ENCODE measurements at places on chromosomes 7 and 10.

DNA sequence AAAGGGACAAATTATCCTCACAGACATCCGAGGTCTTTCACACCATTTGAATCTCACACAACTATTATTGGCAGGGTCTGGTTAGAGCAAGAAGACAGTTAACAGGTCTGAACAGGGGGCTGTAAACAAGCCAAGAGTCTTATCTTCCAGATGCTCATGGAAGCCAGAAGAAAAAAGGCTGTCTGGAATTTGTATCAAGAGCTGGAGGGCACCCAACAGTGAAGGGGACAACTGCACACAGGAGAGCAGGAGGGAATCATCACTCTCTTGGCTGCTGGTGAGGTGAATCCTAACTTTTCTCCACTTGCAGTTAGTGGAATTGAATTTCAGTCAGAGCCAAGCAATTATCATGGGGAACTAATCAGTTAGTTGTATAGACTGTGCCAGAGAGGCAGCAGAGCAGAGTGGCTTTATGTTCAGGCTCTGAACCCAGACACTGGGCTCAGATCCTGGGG, 880.2 kb upstream of the AUTS2 start:
- DNase-seq, result no peak

GRCh38 chr7:36972140-36972518, 247.8 kb upstream of the AOAH start:
- DNase-seq, result no peak

- DNase-seq, result no peak
Observed at GRCh38 chr7:138690495-138690894, 10.7 kb downstream of the SVOPL start.

DNA sequence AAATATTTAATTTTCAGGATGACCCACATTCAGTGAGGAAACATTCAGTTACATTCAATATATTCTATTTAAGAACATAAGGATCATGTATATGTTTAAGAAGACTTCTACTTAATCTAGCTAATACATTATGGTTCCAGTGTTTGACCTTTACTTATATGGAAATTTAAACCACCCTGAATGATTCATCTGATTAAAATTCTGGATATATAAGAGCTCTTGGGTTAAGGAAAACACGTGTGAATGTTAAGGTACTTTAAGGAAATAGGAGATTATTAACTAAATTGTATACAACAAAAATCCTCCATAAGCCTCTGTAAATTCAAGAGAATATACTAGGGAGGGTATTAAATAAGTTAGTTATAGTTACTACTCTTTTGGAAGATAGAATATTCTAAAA, 40.9 kb downstream of the HDAC9 start:
- no peak for DNase-seq

GRCh38 chr7:149353739-149354504, 91.9 kb downstream of the ZNF783 start:
- no peak for DNase-seq

DNA sequence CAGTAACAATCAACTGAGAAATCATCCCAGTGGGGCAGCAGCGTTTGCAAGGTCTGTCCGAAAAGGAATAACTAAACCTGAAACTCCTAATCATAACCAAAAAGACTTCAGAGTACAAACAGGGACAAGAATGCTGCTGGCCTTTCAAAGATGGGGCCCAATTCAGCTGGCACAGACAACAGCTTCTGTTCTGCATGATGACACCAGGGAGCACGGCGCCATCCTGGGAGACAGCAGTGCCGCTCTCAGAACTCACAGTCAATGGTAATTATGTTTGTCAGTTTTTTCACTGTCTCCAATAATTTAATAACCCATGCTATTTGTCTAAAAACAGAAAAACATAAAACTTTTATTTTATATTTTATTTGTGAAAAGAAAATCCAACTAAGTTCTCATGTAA, 90.0 kb downstream of the LARP4B start:
- no peak for DNase-seq

- no peak for DNase-seq
Observed at GRCh38 chr10:72851509-72851908, 42.0 kb upstream of the OIT3 start.

- no peak for DNase-seq
Observed at GRCh38 chr7:119944601-119944972, 328.4 kb upstream of the KCND2 start.

- DNase-seq, result no peak
Observed at GRCh38 chr10:102485093-102485784, 17.3 kb downstream of the ACTR1A start.

DNA sequence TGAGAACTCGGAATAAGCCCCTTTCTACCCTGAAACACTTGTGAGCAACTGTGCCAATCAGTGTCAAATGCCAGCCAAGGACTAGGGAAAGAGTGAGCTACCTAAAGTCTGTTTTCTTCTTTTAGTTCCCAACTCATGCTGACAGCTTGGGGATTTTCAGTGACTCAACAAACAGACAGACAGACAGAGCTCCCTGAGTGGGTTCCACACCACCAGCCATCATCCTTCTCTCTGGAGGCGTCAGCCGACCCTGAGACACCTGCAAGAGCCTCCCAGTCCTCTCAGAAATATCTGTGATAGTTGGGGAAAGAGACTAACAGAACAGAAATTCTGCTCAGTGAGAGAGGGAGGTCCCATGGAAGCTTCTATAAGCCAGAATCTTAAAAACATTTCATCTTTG, 49.5 kb downstream of the GATA3 start:
- no peak for DNase-seq

DNA sequence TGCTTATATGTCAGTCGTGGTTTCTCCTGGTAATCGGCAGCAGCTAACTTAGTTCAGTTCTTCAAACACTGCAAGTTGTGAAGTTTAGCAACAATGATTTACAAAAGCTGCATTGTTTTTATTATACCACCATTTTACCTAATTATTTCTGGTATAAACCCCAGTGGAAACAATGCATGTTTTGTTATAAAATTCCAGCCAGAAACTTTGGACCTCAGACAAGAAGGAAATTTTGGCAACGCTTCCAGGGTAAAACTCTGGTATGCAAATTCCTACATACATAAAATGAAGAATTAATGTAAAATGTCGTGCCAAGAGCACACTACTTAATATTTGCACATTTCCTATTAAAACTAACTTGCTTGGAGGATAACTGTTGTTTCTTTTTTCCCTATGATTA, 277.4 kb upstream of the LYZL1 start:
- no peak for DNase-seq

DNA sequence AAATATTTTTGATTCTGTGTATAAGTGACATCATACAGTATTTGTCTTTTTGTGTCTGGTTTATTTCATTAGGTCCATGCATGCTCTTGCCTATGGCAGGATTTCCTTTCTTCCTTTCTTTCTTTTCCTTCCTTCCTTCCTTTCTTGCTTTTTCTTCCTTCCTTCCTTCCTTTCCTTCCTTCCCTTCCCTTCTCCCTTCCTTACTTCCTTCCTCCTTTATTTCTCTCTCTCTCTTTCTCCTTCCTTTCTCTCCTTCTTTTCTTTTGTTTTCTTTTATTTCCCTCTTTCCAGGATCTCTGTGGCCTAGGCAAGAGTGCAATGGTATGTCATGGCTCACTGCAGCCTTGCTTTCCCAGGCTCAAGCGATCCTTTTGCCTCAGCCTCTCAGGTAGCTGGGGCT, 31.4 kb upstream of the CALU start:
- no peak for DNase-seq

DNA sequence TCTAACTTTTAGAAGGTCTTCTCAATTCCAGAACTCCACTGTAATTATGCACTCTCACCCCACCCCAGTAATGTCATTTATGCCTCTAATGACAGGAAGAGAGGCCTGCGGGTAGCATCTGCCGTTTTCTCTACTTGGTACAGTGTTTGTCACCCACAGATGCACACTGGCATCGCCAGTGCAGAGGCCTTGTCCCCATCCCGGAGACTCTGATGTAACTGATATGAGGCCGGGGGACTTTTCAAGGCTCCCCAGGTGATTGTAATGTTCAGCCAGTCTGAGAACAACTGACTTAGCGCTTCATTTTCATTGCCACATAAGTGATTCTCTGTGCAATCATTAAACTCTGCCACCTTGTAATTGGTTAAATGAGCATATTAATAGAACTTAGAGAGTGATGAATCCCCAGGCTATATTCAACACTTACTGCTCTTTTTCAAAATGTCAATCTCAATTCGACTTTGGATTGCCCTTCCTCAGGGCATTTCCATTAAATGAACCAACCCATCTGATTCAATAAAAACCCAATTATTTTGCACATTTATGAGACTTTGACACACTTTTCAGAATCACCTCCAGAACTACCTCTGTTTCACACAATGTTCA, 113.2 kb downstream of the HERPUD2 start:
- DNase-seq, result no peak

GRCh38 chr10:91582153-91582554, 50.7 kb downstream of the PPP1R3C start:
- DNase-seq, result no peak

DNA sequence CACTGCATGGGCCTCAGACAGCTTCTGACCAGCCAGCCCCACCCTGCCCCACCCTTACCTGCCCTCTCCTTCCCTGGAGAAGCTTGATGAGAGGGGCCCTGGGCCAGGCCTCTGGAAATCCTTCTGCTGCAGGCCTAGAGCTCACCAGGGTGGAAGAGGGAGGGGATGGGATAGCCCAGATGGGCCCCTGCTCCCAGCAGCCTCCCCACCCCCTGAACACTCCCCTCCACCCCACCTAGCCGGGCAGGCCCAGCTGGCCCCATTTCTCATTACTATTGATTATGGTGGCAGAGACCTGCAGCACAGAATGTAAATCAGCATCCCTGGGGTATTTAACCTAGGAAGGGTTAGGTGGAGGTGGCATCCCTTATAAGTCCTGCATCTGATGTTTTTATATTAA, 11.6 kb upstream of the RET start:
- DNase-seq, result no peak

- no peak for DNase-seq
Observed at GRCh38 chr7:130794619-130794922, 60.6 kb upstream of the KLF14 start.

DNA sequence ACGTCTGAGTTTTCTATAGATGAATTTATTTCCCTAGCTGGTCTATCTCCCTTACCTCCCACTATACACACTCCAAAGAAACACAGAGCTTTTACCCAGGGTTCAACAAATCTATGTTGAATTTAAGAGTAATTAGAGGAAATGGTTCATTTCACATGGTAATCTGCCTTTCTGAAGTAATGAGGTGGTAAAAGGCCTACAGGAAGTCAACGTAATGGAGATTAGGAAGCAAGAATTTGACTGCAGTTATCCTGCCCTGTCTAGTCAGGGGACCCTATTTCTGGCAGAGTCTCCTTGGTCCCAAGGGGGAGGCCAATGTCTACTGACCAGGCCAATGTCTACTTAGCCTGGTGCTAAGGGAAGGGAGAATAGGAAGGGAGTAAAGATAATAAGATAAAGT, 21.4 kb upstream of the SIRT1 start:
- no peak for DNase-seq

DNA sequence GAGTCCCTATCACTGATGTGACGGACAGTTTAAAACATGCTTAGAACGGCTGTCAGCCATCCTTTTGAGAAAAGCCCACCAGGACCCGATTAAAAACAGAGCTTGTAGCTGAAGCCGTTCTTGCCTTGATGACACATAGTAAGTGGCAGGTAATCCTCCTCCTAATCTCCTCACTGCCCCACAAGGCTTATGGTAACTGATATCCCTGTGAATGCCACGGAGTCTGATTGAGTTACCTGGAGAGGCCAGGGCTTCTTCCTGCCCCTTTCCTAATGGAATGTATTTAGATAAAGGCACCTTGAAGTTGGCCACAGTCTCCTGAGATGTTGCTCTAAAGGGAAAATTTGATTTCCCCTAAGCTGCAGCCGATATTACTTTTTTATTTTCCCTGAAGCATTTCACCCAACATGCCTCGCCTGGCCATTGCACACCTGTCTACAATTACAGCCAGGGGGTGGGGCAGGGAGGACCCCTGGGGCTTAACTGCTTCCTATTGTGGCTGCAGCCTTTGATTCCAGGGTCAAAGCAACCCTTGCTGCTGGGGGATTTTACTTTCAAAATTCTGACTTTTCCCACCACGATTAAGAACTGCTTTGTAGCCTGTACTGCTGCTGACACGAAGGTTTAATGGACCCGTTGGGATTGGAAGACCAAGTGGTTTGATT, 169.0 kb upstream of the GPR26 start:
- no peak for DNase-seq

GRCh38 chr7:78489476-78490240, 691.1 kb downstream of the PHTF2 start:
- no peak for DNase-seq

DNA sequence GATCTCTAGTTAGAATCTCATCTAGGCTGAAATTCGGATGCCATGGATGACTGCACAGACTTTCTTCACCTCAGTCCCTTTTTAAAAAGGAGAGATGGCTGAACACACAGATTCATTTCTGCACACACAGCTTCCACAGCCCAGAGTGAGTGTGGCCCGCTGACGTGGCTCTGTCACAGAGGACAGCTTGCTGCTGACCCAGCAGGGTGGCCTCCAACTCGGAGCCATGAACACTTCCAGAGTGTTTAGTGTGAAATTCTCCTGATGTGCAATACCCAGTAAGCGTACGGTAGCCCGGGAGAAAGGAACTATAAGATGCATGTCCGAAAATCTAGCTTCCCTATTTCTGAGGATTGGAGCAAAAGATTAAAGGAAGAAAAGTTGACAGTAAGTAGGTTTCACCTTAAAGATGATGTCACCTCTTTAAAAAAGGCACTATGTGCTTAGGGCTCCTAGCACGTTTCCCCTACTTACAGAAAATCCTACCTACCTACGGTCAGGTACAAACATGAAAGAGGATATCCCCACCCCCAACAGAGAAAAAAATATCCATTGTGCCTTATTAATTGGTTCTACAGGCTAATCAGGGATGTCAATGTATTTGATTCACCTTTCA, 162.2 kb downstream of the RAPGEF5 start:
- no peak for DNase-seq

DNA sequence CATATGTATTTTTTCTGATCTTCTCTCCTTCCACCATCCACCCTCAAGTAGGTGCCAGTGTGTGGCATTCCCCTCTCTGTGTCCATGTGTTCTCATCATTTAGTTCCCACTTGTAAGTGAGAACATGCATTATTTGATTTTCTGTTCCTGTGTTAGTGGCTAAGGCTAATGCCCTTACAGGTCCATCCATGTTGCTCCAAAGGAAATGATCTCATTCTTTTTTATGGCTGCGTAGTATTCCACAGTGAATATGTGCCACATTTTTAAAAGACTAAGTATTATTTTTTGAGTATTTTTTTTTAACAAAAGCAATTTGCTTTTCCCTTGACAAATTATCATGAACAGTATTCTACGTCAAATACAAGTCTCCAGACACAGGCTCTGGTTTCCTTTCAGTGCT, 86.4 kb upstream of the ZNF746 start:
- no peak for DNase-seq

GRCh38 chr10:26486304-26486703, 48.2 kb downstream of the APBB1IP start:
- DNase-seq, result peak; percentile 98

DNA sequence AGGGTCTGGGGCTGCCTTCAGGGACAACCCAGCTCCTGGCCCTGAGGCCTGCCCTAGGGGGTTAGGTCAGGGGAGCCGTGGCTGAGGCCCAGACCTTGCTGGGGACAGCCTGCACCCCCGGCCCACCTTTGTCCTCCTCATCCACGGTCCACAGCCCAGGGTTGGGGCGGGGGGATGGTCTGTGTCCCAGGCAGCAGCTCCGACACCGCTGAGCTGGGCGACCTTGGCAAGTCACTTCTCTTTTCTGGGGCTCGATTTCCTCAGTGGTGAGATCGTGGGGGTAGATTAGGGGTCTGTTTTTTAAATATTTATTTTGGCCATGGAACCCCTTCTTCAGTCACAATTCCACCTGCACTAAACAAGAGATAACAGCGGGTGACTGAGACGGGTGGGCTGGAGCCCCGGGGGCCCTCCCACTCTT, 30.9 kb downstream of the DNAJB12 start:
- DNase-seq, result no peak
